ENCODE measurements at places on chromosomes 16 and 17.

DNA sequence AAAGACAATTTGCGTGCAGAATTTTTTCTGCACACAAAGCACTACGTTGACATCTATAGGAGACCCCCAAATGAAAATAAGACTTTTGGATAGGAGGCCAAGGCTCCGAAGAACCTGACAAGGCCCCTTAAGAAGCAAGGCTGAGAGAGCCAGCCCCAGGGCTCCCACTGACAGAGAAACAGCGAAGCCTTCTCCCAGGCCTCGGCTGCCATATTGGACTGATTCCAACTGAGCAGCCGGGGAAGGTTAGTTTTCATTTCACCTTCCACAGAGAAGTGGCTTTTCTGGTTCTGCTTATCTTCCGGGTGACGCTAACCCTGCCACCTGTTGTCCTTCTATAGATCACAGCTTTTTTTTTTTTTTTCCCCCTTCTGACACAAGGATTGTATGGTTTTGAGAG lies 356.7 kb downstream of the SOX9 start:
- peak; percentile 62 for DNase-seq

DNA sequence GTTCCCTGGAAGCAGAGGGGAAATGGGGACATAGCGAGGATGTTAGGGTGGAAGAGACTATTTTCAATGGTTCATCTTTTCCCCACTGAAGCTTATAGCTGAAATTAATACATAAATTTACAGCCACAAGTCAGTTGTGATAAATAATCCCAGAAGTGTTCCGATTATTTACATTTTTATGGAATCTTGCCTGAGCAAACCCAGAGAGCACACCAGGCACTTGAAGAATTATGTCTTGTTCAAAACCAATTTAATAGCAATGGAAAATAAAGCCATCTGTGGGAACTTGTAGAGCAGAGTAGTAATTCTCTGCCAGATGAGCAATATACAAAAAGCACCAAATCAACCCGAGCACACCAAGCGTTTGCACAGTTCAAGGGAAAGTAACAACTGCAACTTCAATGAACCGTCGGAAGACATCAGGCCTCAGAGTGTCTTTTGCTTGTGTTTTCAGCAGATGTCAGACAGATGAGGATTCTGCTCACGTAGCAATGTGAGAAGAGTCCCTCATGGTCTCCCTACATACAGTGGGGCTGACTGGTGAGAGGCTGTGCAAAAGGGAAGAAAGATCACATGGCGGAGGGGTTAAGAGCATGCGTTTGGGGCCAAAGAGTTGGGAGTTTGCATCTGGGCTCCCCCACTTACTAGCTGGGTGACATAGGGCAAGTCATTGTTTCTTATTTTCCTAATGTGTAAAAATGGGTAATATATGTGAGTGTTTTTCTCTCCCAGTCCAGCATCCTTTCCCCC lies 148.7 kb upstream of the HS3ST2 start:
- DNase-seq: no peak

GRCh38 chr17:81426393-81427172 lies 31.3 kb downstream of the BAHCC1 start:
- DNase-seq: no peak

DNA sequence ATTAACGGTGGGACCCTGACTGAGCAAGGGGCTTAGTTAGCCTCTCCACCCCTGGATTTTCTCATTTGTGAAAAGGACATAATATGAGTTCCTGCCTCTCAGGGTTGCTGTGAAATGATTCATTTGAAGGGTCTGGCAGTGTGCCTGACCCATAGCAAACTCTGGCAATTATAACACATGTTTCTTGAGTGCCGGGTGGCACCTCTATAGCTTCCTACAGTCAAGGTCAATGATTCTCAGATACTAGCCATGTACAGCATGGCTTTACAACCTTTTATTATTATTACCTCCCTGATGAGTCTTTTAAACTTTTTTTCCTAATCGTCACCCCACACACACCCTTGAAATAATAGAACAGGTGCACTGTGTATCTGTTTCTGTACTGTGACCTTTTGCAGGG lies 42.1 kb downstream of the TMEM114 start:
- no peak for DNase-seq

DNA sequence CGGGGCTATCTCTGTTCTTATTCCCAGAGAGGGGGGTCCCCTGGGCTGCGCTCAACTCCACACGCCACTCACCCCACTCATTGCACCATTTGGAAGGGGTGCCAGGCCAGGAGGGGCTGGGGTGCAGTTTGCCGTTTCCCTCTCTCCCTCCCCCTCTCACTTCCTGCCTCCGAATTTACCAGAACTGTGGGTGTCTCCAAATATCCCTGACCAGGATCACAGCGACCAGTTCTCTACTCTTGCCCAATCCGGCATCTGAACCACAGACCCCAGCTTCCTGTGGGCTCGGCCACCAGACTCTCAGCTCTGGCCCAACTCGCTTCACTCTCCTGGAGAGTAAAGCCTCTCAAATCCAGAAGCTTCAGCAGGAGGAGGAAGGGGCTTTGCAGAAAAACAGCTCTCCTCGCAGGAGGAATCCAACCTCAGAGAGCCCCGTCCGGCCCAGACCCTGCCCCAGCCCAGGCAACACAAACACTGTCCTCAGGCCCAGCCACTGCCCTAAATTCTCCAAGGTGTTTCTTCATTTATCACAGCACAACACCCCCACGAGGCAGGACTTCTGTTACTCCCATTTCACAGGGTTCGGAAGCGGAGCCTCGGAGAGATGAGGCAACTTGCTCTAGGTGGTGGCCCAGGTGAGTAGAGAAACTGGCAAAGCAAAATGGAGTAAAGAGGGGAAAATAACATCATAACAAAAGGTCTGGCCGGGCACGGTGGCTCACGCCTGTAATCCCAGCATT lies 423 bp upstream of the ASGR2 start:
- no peak for DNase-seq

- DNase-seq: no peak
Observed at GRCh38 chr16:11263737-11264136, 5.4 kb downstream of the TNP2 start.

DNA sequence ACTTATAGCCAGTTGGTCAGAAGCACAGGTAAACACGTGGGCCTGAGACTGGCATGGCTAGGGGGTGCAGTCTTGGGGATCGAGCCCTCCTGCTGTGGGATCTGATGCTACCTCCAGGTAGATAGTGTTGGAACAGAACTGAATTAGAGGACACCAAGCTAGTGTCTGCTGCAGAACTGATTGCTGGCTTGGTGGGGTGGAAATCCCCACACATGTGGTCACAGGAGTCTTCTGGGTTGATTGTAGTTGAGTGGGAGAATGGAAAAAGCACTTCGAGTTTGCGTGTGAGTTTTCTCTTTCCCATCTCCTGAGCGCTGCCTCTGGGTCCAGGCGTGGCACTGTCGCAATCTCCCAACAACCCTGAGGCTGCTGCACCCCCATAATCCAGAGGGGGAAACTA lies 8.0 kb upstream of the SPATA32 start:
- DNase-seq: no peak

- no peak for DNase-seq
Observed at GRCh38 chr16:53692146-53692545, 11.5 kb downstream of the RPGRIP1L start.

DNA sequence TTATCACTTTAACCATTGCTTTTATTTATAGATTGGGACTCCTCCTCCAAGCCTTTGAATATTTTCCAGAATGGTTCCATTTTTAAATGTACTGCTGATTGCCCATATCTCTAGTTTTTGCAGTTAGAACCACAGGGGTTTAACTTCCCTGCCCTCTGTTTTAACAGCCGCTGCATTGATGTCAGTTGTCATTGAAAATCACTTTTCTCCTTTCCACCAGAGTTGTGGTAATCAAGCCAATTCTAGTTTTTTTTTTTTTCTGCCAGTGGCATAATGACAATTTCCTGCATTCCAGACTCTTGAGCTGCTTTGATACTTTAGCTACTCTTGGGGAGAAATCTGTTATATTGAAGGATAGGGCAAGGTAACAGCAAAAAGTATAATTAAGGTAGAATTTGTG lies 91.5 kb downstream of the HS3ST4 start:
- DNase-seq: no peak

DNA sequence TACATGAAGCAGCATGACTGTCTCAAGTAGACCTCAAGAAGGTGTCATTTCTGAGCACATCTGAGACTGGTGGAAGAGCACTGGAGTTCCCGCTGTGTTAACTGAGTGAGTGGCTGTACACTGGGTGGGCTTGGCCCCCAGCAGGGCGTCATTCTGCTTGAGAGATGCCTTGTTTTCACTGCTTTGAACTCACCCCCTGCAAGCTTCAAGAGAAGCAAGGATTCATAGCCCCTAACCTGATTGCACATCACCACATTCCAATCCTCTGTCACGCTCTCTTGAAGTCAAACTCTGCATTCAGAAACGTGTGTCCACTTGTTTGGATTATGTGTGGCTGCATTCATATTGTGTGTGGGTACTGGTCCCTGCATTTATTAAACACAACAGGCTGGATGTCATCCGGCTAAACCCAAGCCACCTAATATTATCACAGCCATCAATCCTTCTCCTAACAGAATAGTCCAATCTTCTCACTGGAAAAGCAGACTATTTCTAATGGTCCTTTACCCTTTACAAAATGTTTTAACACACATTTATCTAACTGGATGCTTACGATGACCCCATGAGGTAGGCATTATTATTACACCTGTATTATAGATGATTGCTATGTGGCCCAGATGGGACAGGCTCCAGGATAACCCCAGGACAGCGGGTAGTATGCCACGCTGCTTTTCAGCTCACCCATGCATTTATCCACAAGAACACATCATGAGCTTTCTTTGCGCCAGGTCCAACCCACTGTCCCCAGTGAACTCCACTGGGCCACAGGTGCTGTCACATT lies 76.3 kb downstream of the USP31 start:
- DNase-seq: peak; percentile 85

DNA sequence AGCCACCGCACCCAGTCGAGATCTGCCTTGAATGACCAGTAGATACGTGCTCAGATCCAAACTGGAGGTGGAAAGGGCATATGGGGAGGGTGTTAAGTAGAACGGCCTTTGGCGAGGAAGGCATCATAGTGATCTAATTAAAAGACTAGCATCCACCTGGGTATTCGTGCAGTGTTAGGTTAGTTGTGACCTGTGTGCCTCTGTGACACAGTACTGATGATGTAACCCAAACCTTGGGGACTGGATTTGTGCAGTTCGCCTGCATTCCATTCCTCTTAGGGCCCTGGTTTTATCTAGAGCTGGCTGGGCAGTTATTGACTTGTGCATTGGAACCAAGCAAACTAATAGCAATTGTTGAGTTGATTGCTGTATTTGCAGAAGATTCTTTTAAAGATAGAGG lies 47.9 kb downstream of the SNX29 start:
- no peak for DNase-seq

DNA sequence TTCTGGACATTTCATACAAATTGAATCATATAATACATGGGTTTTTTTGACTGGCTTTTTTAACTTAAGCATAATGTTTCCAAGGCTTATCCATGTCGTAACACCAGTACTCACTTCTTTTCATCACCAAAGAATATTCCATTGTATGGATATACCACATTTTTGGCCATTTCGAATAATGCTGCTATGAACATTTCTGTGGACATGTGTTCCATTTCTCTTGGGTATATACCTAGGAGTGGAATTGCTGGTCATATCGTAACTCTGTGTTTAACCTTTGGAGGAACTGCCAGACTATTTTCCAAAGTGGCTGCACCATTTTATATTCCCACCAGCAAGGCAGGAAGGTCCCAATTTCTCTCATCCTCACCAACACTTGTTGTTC lies 46.0 kb upstream of the WSB1 start:
- DNase-seq: no peak

- no peak for DNase-seq
Observed at GRCh38 chr16:57192720-57193486, 6.8 kb downstream of the RSPRY1 start.

DNA sequence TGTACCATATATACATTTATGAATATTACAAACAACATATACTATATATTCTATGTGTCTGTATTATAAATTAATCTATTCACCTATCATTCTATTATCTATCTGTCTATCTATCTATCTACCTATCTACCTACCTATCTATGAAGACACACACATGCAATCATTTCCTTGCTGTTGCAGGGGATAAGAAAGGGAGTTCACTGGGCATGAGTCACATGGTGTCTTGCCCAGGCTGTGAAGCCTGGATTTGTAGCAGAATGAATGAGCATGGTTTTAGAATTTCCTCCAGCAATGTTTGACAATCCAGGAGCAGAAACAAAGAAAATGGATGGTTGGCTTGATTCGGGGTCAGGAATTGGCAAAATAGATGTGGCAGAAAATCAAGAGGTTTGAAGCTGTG lies 23.2 kb upstream of the FAM20A start:
- DNase-seq: no peak

DNA sequence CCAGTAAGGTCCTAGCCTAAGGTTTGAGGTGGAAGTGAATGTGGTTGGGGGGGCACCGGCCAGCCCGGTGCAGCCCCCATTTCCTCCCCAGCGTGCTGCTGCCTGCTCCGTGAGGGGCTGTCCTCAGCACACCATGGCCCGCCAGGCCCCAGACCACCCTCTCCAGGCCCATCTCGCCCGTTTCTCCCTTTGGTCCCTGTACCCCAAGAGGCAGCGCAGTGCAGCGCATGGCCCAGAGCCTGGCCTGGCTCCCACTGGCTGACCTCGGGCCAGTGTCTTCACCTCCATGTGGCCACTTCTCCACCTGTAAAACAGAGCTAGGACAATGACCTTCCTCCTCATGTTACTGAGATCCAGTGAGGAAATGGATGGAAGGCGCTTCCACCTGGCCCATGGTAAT lies 170.0 kb upstream of the GSE1 start:
- no peak for DNase-seq

DNA sequence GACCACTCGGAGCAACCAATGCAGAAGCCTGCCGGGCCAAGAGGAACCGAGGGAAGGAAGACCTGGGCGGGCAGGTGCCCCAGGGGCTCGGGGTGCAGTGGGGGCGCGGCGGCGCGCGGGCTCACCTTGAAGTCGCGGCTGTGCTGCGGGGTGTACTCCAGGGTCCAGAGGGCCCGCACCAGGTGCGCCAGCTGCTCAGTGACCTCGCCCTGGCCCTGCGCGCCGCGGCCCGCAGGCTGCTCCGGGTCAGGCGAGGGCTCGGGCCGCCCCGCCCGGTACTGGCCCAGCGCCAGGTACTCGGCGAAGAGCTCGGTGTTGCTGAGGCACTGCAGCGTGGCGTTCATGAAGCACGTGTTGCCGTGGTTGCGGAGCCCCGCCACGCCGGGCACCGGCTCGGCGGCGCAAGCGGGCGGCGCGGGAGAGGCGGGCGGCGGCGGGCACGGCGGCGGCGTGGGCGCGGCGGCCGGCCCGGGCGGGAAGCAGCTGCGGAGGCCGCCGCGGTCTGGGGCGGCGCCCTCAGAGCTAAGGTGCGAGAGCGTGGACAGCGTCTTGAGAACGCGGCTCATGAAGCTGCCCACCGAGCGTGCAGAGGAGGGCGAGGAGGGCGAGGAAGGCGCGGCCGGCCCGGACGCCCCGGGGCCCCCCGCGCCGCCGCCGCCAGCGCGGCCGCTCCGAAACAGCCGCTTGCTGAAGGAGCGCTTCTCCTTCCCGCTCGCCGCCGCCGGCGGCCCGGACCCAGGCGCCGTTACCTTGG lies 562 bp downstream of the USP31 start:
- DNase-seq: peak; percentile 26

Data from DMS79 treated with DMSO at 0.1 percent for 48 hours (cell line).